ENCODE measurements at places on chromosomes 6 and 20. TPM values are rescaled to one million over a fixed set of nuclear protein-coding genes. Genes with fewer than 3 reads are reported as not detected.

The CDH4 gene
- total RNA-seq, result 0.25 TPM

GRCh38 chr6:81693266-81693665 lies 59.2 kb downstream of the TENT5A start:
- DNase-seq, result peak; percentile 12

DNA sequence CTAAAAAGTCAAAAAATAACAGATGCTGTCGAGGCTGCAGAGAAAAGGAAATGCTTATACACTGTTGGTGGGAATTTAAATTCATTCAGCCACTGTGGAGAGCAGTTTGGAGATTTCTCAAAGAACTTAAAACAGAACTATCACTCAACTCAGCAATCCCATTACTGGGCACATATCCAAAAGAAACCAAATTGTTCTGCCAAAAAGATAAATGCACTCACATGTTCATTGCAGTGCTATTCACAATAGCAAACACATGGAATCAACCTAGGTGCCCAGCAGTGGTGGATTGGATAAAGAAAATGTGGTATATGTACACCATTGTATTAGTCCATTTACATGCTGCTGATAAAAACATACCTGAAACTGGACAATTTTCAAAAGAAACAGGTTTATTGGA lies 116.0 kb upstream of the VGLL2 start:
- peak; percentile 0 for DNase-seq

DNA sequence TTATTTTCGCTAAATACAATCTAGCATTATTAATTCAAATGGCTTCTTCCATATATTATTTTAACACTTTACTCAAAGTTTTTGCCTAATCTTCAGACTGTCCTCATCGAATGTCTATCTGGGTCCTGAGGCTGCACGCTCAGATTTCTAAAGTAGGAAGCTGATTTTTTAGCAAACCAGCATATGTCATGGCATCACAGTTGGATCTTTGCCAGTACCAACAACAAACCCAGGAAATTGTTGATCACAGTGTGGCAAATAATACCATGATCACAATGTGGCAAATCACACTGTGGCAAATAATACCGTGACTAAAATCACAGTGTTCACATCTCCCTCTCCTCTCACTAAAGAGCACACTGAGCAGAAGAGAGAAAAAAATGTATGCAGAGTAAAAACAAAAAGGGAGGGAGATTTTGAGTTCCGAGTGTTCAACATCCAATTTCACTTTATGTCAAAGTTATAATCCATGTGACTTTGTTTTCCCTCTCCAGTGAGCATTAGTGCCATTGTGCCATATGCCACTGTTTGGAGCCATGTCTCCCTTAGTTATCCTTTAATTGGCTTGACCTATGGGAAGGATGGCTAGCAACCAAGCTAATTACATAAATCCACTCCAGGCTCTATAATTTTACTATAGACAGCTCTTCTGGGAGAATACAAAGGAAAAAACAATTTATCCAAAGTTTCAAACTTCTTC lies 1059.6 kb downstream of the HACE1 start:
- DNase-seq, result no peak

The PAX1 gene
- not detected for total RNA-seq

The ADTRP gene
- total RNA-seq, result 2.6 TPM

DNA sequence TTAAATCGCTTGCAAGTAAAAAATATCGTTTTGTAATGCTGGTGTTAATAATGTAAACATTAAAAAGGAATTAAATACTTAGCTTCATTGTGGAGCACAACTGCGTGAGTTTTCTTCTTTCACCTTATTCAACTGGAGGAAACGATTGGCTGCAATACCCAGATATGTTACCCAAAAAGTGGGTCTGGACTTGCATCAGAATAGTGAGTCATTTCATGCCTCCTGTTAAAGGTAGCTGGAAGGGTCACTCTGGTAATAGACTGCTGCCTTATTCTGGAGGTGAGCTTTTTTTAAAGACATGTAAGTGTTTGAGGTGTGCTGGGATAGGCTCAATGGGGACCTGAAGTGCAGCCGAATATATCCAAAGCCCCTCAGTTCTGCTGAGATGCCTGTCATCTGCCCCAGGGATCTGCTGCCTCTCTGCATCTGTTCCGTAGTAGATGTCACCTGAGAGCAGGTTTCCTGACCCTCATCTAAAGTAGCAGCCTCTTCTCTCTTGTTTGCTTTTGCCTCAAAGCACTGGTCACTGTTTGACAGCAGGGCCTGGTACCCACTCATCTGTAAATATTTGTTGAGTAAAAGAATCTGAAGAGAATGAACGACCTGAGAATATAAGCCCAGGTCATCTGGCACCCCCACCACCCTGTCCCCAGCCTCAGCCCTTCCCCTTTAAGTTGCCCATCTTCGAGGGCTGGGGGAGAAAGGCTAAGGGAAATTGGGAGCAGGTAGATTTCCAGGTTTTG lies 5.6 kb upstream of the UQCC2 start:
- no peak for DNase-seq

DNA sequence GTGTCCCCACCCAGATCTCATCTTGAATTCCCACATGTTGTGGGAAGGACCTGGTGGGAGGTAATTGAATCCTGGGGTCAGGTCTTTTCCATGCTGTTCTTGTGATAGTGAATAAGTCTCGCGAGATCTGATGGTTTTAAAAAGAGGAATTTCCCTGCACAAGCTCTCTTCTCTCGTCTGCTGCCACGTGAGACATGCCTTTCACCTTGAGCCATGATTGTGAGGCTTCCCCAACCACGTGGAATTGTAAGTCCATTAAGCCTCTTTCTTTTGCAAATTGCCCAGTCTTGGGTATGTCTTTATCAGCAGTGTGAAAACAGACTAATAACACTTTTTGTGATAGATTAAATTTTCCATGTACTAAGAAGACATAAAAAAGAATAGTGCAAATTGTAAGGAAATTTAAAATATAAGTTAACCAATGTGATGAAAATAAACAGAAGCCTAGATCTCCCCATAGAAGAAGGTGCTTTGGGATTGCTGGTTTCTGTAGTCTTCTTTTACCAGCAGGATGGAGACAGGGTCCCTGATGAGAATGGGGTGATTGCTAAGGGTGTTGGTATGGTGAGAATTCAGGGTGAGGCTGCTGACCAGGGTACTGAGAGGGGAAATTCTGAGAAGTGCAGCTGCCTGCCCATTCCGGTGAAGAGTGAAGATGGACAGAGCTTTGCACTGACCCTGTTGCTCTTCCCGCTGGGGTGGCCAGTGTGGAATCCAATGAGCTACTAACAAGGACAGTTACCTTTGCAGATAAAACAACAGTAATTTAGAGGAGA lies 50.7 kb downstream of the BMP2 start:
- DNase-seq, result peak; percentile 11

GRCh38 chr6:75171986-75172385 lies 33.9 kb downstream of the COL12A1 start:
- DNase-seq, result no peak

The SMLR1 gene
- total RNA-seq, result not detected

- DNase-seq, result no peak
Measured at GRCh38 chr6:1602049-1602713, 7.5 kb upstream of the FOXC1 start.

- DNase-seq, result no peak
Measured at GRCh38 chr6:15153191-15153590, 92.7 kb upstream of the JARID2 start.

DNA sequence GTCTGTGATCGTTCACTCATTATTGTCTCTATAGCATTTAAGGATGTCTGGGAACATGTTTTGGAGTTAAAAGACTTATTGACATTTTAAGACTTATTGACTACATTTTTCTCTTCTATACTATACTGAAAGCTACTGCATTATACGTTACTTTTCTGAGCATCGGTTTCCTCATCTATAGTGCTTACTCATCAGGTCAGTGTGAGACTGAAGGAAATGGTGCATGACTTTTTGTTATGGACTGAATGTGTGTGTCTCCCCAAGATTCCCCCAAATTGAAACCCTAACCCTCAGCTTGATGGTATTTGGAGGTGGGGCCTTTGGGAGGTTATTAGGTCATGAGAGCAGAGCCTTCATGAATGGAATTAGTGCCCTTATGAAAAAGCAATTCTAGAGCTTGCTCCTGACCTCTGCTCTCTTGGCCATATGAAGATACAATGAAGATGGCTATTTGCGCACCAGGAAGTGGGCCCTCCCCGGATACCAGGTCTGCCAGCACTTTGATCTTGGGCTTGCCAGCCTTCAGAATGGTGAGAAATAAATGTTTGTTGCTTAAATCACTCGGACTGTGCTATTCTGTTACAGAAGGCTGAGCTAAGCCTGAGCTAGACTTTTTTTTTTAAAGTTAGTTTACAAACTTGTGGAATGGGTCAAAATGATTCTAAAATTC lies 243.7 kb upstream of the RREB1 start:
- DNase-seq, result no peak

DNA sequence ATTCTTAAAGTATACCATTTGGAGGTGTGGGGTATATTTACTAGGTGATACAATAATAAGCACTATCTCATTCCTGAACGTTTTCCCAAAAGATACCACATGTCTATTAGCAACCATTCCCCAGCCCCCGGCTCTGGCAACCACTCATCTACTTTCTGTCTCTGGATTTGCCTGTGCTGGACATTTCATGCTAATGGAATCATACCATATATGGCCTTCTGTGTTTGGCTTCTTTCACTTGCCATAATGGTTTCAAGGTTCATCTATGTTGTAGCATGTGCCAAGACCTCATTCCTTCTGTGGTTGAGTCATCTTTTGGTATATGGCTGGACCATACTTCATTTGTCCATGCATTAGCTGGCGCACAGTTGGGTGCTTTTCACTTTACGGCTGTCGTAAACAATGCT lies 39.7 kb downstream of the BCAS4 start:
- peak; percentile 61 for DNase-seq

DNA sequence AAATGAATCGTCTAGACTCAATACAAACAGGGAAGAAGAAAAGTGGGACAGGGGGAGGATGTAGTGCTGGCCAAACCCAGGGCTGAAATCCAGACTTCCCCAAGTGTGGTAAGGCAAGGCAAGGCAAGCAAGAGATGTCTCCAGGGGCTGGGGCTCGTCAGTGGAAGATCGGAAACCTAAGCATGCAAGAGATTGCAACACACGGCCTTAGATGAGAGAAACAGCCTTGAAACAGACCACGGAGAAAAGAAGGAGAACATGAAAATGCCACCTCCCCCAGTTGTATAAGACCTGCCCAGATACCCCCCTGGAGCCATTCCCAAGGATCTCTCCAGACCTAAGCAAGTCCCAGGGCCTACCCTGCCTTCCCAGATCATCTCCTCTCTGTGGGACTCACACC lies 20.0 kb downstream of the VEGFA start:
- DNase-seq, result peak; percentile 86

GRCh38 chr6:12286373-12287110 lies 3.6 kb upstream of the EDN1 start:
- peak; percentile 47 for DNase-seq

DNA sequence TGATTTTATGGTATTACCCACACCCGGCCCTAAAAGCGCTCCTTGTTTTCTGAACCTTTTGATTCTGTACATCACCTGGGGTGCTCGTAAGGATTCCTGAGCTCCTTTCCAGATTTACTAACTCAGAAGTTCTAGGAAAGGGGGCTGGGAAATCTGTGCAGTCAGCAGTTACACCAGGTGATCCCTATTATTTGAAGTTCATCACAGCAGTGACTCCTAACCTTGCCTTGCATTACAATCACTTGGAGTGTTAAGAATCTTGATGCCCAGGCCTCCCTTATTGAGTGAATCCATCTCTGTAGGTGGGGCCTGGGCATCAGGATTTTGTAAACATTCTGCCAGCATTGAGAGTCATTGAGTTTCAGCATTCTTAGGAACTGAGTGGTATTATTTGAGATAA lies 44.7 kb downstream of the BMP6 start:
- DNase-seq, result no peak

GRCh38 chr6:152948150-152948768 lies 34.6 kb downstream of the FBXO5 start:
- peak; percentile 73 for DNase-seq

DNA sequence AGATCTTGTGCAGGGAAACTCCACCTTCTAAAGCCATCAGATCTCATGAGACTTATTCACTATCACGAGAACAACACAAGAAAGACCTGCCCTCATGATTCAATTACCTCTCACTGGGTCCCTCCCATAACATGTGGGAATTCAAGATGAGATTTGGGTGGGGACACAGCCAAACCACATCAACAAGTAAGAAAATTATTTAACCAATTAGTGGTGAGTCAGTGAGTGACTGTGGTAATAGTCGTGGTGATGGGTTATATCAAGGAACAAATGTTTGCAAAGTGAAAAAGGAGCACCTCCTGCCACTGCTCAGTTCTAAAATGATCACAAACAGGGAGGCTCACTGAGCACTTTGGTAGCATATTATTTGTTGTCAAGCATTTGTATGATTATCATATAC lies 20.6 kb downstream of the EPM2A start:
- no peak for DNase-seq

DNA sequence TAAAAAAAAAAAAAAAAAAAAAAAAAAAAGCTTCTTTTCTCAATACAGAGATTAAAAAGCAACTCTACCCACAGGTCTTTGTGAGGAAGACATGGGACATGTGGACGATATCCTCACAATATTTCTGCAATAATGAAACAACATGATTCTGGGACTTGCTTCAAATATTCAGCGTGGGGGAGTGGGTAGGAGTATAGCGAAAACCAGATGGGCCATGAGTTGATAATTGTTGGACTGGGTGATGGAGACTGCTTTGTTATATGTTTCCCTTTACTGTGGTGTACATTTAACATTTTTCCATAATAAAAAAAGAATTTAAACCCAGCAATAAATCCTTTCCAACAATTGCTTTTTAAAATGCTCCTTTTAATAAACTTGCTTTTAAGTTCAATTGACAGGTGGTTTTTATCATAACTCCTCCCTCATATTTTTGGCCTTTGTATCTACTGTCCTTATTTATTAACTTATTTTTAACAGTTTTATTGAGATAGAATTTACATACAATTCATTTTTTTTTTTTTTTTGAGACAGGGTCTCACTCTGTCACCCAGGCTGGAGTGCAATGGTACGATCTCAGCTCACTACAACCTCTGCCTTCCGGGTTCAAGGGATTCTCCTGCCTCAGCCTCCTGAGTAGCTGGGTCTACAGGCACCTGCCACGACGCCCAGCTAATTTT lies 40.4 kb upstream of the ARFGEF2 start:
- peak; percentile 35 for DNase-seq

The TMEM170B gene
- 1.4 TPM for total RNA-seq

GRCh38 chr6:145507239-145507638 lies 228.1 kb downstream of the EPM2A start:
- no peak for DNase-seq
